ENCODE measurements at places on chromosomes 6 and 20. TPM values are rescaled to one million over a fixed set of nuclear protein-coding genes. Genes with fewer than 3 reads are reported as not detected.

Gene C6orf141
- not detected for total RNA-seq

Gene CLVS2
- not detected for total RNA-seq

Gene GFOD1
- 0.65 TPM for total RNA-seq

Gene FERMT1
- total RNA-seq = not detected

Gene PTPRT
- not detected for total RNA-seq

Gene SCUBE3
- total RNA-seq = 14.8 TPM

Gene SYTL3
- 0.31 TPM for total RNA-seq
